HT-29 (cell line): ENCODE measurements at places on chromosomes 6 and 20.

DNA sequence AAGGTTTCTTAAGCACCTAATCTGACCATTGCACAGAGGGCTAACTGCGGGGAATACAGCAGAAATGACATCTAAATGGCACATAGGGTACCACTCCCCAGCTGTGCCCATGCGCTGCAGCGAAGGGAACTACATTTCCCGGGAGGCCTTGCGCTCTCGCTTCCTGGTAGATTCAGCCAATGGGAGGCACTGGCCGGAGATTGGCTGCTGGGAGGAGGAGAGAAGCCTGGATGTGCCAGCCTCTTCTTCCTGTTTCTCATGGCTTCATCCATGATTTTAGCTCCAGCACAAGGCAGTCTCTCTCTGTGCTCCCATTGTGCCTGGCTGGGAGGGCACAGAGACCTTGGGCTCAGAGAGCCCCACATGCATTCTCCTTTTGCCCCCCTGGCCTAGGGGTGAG lies 101.7 kb upstream of the FOXA2 start:
- peak; percentile 66 for DNase-seq

- DNase-seq = no peak
These were observed 363.5 kb downstream of the SYNE1 start for GRCh38 chr6:152273638-152274037.

DNA sequence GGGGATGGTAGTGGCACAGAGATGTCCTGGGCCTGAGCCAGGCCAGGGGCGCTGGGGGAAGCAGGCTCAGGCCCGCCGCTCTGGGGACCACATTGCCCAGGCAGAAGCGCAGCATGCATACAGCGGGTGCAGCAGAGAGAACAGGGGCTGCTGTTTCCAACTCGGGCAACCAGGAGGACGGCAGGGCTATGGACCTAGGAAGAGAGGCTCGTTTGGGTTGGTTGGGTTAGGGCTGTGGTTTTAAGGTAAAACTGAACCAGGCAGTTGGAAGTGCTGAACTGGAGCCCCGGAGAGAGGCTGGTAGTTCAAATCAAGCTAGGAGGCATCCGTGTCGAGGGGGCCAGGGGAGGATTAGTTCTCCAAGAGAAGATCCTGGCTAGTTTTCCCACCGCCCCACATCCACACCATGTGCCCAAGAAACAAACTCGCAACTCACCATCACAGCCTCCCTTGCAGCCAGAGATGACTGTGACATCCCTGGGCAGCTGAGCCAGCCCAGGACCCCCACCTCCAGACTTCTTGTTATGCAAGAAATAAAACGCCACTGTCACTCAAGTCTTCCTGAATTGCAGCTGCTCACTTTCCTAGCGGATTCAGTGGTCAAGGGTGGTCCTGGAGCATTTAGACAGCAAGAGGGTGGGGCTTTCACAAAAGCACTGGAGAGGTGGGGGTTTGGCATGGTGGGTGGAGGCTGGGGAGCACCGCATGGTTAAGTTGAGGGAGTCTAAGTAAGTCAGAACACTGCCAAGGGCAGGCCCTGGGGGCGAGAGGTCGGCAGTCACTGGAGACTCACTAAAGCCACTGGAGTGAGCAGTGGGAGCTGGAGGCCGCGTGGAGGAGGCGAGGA lies 161.2 kb downstream of the GRM4 start:
- DNase-seq = no peak

GRCh38 chr6:75986935-75987334 lies 85.5 kb downstream of the IMPG1 start:
- no peak for DNase-seq

DNA sequence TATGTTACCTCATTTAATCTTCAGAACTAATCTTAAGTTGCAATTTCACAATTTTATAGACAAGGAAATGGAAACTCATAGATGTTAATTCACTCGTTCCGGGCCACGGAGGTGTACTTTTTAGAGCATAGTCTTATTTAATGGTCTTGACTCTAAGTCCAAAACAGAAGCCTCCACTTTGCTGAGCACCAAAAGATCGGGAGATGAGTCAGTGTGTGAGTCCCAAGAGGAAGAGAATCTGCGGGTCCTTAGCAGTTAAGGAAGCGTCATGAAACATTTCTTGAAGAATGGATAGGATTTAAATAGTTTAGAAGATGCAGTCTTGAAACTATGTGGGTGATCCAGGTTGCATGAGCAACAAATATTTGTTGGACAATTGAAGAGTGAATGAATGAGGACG lies 231.8 kb upstream of the QKI start:
- DNase-seq = no peak

DNA sequence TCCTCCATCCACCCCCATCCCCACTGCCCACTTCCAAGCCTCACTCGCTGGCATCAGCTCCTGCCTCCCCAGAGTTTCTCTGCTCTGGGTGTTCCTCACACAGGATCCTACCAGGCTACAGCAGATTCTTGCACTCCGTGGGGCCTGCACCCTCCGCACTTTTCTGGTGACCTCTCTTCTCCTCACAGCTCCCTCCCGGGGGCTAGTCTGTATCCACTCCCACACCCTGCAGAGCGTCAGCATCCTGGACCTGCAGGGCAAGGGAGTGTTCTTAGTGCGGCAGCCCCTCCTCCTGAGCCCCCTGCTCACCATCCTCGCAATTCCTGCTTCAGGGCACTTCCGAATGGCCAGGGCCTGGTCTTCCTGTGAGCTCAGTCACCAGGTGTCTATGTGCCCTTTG lies 224.2 kb downstream of the DLL1 start:
- DNase-seq = no peak

GRCh38 chr6:43771210-43771857 lies 1.3 kb downstream of the VEGFA start:
- DNase-seq = peak; percentile 80

- no peak for DNase-seq
These were observed 60.2 kb upstream of the GATA5 start for GRCh38 chr20:62535964-62536363.

DNA sequence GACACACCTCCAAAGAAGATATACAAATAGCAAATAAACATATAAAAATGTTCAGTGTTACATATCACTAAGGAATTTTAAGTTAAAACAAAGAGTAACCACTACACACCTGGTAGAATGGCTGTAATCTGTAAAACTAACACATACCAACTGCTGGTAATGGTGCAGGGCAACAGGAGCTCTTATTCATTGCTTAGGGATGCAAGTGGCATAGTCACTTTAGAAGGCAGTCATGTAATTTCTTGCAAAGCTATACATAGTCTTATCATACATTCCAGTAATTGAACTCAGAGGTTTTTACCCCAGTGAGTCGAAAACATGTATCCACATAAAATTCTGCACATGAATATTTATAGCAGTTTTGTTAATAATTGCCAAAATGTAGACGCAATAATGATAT lies 906.8 kb upstream of the CITED2 start:
- no peak for DNase-seq

DNA sequence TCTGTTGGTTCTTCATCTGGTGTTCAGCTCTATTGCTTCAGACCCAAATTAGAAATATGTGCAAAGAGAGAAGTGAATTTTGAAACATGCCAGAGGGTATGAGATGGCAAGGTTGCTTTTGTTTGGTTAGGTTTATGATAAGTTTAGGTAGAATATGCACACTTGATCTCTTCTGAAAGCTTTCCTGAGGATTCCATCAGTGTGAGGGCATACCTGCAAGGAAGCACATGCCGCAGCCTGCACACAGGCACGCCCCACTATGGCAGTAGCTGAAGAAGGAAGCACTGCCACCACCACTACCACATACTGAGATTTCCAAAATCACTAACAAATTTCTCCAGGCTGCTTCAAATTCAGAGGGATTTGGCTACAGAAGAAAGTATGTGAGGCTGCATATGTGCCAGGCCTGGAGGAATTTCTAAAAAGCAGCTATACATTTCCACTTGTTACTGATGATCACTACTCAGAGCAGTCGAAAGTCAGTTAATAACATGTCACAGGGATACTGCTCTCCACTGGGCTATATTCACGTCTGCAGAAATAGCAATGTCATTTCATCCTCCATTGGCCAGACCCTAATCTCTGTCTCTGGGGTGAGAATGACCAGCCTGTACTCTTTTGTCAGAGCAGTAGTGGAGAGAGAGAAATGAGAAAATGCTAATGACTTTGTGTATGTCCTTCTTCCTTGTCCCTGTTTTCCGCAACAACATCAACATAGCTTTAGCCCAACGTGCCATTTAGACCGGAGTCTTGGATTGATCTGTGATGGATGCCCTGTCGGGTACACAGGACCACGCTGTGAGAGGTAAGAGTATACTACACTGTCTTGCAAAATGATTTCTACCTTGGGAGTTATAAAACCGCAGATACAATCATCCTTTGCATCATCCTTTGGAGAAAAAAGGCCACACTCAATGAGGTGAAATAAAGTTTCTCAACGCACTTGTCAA lies 396.7 kb downstream of the LAMA2 start:
- DNase-seq = no peak

DNA sequence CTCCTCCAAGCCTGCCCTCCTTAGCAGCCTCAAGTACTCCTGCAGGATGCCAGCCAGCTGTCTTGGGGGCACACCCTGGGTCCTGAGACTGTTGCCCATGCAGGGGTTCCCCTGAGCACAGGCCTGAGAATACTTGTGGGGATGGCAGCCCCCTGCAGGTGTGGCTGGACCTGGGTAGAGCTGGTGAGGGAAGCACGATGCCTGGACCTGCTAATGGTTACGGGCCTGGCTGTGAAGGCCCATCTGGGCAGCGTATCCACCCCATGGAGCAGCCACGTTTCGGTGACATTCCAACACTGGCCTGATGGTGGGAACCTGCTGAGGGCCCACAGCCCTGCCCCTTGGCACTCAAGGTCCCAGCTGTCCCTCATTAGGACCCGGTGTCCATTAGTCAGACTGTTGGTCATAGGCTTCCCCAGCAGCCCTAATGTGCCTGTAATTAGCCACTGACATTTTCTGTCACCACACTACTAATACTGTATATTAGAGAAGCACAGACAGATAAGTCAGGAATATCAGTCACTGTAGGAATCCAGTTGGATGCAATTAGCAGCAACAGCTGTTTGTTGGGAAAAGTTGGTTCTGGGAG lies 20.3 kb downstream of the CCDC167 start:
- DNase-seq = no peak

- DNase-seq = no peak
These were observed 74.1 kb upstream of the SLC4A11 start for GRCh38 chr20:3312940-3313682.

GRCh38 chr6:28673787-28674671 lies 148.3 kb downstream of the GPX5 start:
- peak; percentile 76 for DNase-seq

GRCh38 chr6:93644611-93645010 lies 225.3 kb upstream of the EPHA7 start:
- DNase-seq = peak; percentile 12

DNA sequence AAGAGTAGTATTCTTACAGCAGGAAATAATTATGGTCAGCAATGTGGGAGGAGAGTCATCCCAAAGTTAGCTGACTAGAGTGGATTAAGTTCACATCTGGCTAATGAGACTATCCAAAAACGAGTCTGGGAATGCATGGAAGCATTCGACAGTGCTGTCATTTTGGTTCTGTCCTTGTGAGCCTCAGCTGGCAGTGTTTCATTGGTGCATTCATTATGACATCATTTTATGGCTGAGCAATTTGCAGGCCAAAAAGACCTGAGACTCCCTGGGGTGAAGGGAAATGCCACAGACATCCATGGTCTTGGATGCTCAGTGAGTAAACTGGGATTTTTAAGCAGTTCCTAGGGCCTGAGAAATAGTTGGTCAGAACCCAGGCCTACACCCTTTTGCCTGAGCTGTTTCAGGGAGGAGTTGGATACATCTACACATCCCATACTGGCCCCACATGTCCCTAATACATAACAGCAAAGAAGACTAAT lies 196.4 kb upstream of the CCN2 start:
- DNase-seq = no peak

DNA sequence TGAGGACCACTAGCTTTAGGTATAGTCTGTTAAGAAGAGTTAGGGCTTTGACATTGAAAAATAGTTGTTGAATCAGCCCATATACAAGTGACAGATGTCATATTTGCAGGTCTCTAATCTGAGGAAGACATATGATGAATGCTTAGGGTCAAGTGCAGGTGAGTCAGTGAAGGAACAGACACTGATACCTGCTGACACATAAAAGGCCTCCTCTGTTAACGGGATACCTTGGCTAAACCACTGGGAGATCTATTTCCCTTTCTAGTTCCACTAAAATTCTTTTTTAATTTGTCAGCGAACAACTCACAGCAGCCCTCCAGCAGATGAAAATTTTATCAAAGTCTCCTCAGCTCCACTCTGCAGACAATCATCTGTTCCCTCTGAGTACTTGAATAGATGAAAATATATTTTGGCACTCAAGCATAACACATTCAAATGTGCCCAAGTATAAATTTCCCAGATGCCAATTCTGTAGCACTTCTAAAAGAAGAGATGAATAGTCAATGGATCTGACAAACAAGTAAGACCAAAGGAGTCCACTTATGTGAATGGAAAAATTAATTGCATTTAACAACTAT lies 154.0 kb downstream of the KIF16B start:
- DNase-seq = no peak

DNA sequence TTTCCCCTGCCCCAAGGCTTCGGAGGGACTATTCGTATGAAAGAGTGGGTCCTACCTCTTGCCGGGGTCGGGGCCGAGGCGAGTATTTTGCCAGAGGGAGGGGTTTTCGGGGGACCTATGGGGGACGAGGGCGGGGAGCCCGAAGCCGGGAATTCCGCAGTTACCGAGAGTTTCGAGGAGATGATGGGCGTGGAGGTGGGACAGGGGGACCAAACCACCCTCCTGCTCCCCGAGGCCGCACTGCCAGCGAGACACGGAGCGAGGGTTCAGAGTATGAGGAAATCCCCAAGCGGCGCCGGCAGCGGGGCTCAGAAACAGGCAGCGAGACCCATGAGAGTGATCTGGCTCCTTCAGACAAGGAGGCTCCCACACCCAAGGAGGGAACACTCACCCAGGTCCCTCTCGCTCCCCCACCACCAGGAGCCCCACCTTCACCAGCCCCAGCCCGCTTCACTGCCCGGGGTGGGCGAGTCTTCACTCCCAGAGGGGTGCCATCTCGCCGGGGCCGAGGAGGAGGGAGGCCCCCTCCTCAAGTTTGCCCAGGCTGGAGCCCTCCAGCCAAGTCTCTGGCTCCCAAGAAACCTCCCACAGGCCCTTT lies 11.3 kb downstream of the PRRC2A start:
- DNase-seq = no peak

- DNase-seq = no peak
These were observed 320.2 kb upstream of the JARID2 start for GRCh38 chr6:14925699-14926026.

DNA sequence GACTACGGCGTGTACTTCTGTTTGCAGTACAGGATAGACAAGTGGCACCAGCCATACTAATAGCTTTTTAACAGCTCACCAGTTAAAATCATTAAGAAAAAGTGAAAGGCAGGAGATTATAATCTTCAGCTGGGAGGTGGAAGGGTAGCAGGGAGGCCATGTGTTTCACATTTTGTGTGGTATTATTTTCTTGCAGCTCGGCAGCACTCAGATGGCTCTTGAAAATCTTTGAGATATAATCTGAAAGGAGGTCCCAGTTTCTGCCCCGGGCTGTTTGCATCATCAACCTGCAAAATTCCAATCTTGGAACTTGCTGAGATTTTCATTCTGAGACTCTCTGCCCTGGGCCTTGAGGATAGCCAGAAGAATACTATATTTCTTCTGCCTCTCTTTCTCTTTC lies 87.5 kb upstream of the HDAC2 start:
- no peak for DNase-seq

GRCh38 chr6:120230008-120230407 lies 880.4 kb upstream of the MAN1A1 start:
- DNase-seq = peak; percentile 38

GRCh38 chr6:107977283-107977682 lies 19.3 kb upstream of the SEC63 start:
- DNase-seq = peak; percentile 42
